Bronchial smooth muscle cell (primary cell): ENCODE measurements at places on chromosomes 16 and 17. TPM values are rescaled to one million over a fixed set of nuclear protein-coding genes. Genes with fewer than 3 reads are reported as not detected.

The TMEM114 gene
- not detected in 2 replicates for total RNA-seq

The SHCBP1 gene
- total RNA-seq, result 1.5 and 5.7 TPM in 2 replicates

The B9D1 gene
- 30.5 and 44.1 TPM in 2 replicates for total RNA-seq

The EVI2A gene
- 2.4 and 3.8 TPM in 2 replicates for total RNA-seq

The PRSS33 gene
- not detected in 2 replicates for total RNA-seq

The VWA3A gene
- under 0.01 and 0.09 TPM in 2 replicates for total RNA-seq

The CORO6 gene
- 9.6 and 10.2 TPM in 2 replicates for total RNA-seq

The IL32 gene
- 2.7 and 5.2 TPM in 2 replicates for total RNA-seq

The ARMC5 gene
- total RNA-seq, result 5.8 and 6.5 TPM in 2 replicates
